ENCODE measurements at places on chromosomes 4 and X.

- no peak for DNase-seq
Measured at GRCh38 chrX:130343411-130343810, 3.7 kb downstream of the SLC25A14 start.

- no peak for DNase-seq
Measured at GRCh38 chr4:111066001-111066400, 443.1 kb upstream of the PITX2 start.

- no peak for DNase-seq
Measured at GRCh38 chr4:18444206-18444605, 422.7 kb upstream of the LCORL start.

- no peak for DNase-seq
Measured at GRCh38 chrX:105458846-105459245, 238.4 kb upstream of the TEX13A start.

GRCh38 chrX:29535212-29536162, 679.9 kb upstream of the MAGEB2 start:
- DNase-seq: no peak

GRCh38 chr4:48588230-48589097, 98.4 kb downstream of the ZAR1 start:
- no peak for DNase-seq

- DNase-seq: no peak
Measured at GRCh38 chr4:174595141-174595929, 73.0 kb upstream of the HPGD start.

DNA sequence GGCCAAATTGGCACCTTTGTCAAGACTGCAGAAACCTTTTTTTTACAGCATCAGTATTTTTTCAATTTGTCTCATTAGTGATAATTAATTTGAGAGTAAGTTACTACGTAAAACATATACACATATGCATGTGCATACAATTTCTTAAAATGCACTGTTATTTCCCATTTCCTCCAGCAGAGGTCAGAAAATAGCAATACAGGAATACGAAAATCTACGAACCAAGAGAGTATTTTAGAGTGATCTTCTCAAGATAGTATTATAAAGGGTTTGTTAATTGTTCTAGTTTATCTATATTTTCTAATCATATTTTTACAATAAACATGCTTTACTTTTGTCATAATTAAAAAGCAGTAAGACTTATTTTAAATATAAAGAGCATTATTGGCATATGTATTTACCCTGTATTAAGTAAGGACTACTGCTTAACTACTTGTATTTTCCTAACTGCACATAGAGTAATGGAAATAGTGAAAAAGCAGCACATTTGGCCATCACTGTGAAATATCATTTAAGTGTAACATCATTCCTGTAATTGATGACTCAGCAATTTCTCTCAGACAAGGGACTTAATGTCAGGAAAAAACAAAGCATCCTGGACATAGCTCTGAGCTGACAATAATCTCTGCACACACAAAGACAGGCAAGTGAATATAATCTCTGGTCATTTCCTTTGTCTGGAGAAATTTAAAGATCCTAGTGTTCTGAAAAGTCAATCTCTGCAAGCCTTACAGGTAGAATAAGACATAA, 45.6 kb downstream of the MAOB start:
- DNase-seq: no peak

DNA sequence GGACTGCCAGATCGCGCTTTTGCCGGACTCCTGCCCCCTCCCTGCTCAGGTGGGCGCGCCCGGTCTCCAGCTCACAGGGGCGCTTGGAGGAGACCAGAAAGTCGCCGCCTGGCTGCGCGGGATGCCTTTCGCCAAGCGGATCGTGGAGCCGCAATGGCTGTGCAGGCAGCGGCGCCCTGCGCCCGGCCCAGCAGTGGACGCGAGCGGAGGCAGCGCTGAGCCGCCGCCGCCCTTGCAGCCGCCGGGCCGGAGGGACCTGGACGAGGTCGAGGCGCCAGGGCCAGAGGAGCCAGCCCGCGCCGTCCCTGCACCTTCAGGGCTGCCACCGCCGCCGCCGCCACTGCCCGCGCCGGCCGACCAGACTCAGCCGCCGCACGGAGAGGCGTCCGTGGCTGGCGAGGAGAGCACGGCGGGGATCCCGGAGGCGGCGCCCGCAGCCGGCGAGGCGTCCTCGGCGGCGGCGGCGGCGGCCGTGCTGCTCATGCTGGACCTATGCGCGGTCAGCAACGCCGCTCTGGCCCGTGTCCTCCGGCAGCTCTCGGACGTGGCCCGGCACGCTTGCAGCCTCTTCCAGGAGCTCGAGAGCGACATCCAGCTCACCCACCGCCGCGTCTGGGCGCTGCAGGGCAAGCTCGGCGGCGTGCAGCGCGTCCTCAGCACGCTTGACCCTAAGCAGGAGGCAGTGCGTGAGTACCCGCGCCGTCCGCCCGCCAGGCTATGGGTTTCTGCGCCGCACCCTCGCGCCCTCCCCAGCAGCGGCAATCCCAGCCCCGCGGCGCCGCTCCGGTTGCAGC, 834 bp downstream of the NHS start:
- DNase-seq: no peak

- no peak for DNase-seq
Measured at GRCh38 chr4:905485-906338, 26.4 kb downstream of the GAK start.

GRCh38 chrX:44931441-44931973, 58.5 kb downstream of the KDM6A start:
- DNase-seq: no peak

DNA sequence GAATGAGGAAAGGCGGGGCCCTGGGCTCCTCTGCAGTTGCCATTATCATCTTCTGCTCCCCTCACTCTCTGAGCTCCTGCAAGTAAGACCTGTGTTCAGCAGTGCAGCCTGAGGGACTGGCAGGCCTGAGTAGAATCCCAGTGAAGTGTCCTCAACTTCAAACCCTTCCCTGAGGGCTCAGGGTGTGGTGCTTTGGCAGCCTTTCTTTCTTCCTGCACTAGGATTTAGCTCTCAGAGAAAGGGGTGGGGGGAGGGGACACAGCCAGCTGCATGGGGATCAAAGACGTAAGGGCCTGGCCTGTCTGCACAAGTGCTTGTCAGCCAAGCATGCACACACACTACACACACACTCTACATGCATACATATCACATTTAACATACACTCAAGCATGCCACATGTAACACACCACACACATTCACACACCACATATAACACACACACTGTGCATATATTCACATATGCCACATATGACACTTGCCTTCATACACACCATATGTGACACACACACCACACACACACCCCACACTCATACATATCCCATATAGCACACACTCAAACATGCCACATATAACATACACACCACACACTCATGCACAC, 223.4 kb upstream of the RPL34 start:
- DNase-seq: no peak

- no peak for DNase-seq
Measured at GRCh38 chr4:155468282-155468681, 91.5 kb upstream of the MAP9 start.

GRCh38 chrX:19904778-19905367, 17.5 kb upstream of the SH3KBP1 start:
- DNase-seq: no peak

GRCh38 chr4:152599095-152599494, 63.2 kb upstream of the FBXW7 start:
- DNase-seq: no peak

DNA sequence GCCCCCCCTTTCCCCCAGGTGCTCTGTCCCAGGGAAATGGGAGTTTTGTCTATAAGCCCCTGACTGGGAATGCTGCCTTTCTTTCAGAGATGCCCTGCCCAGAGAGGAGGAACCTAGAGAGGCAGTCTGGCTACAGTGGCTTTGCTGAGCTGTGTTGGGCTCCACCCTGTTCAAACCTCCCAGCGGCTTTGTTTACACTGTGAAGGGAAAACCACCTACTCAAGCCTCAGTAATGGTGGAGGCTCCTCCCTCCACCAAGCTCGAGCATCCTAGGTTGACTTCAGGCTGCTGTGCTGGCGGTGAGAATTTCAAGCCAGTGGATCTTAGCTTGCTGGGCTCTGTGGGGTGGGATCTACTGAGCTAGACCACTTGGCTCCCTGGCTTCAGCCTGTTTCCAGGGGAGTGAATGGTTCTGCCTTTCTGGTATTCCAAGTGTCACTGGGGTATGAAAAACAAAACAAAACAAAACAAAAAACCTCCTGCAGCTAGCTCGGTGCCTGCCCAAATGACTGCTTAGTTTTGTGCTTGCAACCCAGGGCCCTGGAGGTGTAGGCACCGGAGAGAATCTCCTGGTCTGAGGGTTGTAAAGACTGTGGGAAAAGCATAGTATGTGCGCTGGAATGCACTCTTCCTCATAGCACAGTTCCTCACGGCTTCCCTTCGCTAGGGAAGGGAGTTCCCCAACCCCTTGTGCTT, 41.7 kb downstream of the ITM2A start:
- no peak for DNase-seq

DNA sequence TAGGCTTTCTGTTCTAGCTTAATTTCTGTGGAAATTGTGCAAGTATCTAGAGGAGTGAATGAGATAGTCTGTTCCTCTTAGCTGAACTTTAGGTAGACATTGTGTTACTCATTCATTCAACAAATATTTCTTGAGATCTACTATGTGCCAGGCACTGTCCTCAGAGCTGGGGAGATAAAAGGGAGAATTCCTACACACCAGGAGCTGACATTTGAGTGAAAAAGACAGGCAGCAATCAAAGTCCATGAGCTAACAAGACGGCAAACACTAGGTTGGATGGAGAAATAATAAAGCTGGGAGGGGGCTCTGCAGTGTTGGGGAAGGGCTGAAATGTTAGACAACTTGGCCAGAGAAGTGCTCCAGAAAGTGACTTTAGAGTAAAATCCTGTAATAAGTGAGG, 80.1 kb downstream of the MED28 start:
- DNase-seq: no peak

GRCh38 chrX:111581086-111581485, 69.6 kb downstream of the SERTM2 start:
- DNase-seq: no peak

DNA sequence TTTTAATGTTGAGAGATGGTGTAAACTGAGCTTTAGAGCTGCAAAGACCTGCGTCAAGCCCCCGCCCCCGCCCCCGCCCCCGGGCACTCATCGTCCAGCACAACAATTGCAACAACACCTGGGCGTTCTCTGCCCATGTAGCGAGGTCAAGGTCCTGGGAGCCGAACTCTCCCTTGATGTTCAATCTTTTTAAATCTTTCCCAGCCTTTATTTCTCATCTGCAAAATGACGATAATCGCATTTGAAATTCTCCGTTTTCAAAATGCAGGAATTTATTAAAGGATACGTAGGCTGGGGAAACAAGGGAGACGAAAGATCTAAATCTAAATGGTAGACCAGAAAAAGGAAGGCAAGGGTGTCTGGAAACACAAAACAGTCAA, 648 bp upstream of the MSMO1 start:
- no peak for DNase-seq

GRCh38 chr4:57080781-57081650, 29.2 kb downstream of the IGFBP7 start:
- DNase-seq: no peak

GRCh38 chrX:41653125-41653524, 35.6 kb upstream of the GPR34 start:
- DNase-seq: no peak

DNA sequence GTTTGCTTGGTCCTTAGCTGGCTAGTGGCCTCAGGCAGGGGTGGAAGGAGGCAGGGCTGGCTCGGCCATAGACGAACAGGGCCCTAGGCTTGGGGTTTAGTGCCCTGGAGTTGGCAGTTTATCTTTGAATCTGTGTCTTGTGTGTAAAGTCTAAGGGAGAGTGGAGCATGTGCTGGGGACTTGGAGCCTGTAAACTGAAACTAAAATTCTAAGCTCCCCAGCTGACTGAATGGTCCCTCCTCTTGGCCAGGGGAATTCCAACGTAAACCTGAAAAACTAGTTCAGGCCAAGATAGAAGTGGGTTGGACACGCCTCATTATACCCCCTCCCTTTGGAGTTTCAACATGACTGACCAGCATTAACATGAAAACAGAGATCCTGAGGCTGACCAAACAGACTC, 46.1 kb upstream of the GPR78 start:
- no peak for DNase-seq

- DNase-seq: no peak
Measured at GRCh38 chrX:22246620-22247019, 26.1 kb upstream of the CBLL2 start.

GRCh38 chr4:140109292-140109691, 44.7 kb downstream of the MAML3 start:
- DNase-seq: no peak

GRCh38 chr4:83212041-83212851, 72.4 kb downstream of the COQ2 start:
- DNase-seq: no peak

GRCh38 chr4:189096717-189097116, 844.0 kb upstream of the FRG1 start:
- DNase-seq: no peak

- DNase-seq: no peak
Measured at GRCh38 chr4:138317175-138317748, 75.1 kb upstream of the SLC7A11 start.

- no peak for DNase-seq
Measured at GRCh38 chr4:4838936-4839810, 20.3 kb upstream of the MSX1 start.

DNA sequence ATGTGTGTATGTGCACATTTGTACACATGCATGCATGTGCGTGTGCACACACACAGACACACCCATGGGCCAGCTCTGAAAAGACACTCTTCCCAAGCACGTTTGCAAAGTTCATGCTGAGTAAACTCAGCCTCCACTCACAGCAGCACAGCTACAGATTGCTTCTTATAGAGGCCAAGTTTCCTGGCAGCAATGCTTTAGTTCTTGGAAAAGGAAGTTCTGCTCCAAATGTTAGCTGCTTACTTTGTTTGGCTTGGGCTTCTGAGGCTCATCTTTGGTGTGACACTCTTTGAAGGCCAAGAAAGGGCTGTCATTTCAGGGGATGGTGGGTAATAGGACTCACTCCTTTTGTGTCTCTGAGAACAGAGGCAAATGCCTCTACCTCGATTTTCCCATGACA, 6.6 kb downstream of the PLP1 start:
- DNase-seq: no peak

- DNase-seq: no peak
Measured at GRCh38 chrX:153983321-153983801, 10.8 kb downstream of the TMEM187 start.

DNA sequence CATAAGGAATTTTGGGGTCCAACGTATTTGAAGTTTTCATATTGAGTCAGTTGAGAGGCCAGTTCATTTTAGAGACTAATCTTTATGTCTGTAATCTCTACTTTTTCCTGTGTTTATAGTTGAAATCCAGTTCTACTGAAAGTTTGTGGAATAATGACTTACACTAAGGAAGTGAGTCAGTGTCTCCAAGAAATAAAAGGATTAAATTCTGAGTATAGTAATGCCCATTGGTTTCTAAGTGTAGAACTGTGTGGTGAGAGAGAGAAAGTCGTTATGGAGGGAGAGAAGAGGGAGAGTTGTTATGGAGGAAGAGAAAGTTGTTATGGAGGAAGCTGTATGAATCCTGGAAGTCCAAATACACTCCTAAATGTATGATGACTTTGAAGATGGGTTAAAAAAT, 264.6 kb upstream of the HAND2 start:
- no peak for DNase-seq

GRCh38 chr4:182716192-182716591, 201.0 kb downstream of the DCTD start:
- no peak for DNase-seq

- DNase-seq: no peak
Measured at GRCh38 chr4:59655996-59656395, 1544.1 kb upstream of the ADGRL3 start.

Measured in nucleus accumbens (tissue), 56 donors.